ENCODE measurements at places on chromosomes 6 and 20.

GRCh38 chr6:135170849-135171248 is 10.3 kb upstream of the MYB start:
- DNase-seq: no peak

DNA sequence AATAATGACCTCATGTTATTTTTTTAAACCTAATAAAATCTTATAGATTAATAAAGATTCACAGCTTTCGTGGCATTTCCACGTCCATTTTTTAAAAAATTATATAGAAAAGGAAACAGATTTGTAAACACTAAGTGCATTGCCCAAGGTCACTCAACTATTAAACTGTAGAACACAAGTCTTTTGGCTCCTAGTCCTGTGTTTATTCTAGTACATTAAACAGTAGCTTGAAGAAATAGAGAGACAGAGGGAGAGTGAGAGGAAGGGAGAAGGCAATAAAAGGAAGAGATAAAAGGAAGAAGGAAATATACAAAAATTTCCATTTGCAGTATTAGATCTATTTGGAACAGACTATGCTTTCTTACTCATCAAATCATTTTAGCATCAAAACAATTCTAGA is 586.7 kb upstream of the CITED2 start:
- DNase-seq: no peak

DNA sequence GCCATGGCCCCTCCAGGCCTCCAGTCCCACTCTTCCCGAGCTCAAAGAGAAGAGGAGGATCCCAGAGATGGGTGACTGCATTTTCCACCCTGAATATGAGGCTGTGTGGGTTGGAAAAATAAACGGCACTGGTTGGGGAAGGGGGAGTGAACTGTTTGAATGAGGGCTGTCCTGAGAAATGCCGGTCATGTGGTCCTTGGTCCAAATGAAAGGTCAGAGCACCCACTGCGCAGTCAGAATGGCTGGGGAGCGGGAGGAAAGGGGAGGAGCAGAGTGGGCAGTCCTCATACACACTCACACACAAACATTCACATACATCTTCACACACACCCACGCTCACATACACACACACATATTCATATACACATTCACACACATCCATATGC is 83.1 kb downstream of the MRPL14 start:
- no peak for DNase-seq

- no peak for DNase-seq
These were observed 318.7 kb downstream of the DOK5 start for GRCh38 chr20:54794110-54794509.

GRCh38 chr6:118918329-118918725 is 16.6 kb downstream of the MCM9 start:
- no peak for DNase-seq
